SK-N-SH treated with all-trans-retinoic acid at 6 μM for 48 hours (cell line): ENCODE measurements at places on chromosomes 16 and 17.

DNA sequence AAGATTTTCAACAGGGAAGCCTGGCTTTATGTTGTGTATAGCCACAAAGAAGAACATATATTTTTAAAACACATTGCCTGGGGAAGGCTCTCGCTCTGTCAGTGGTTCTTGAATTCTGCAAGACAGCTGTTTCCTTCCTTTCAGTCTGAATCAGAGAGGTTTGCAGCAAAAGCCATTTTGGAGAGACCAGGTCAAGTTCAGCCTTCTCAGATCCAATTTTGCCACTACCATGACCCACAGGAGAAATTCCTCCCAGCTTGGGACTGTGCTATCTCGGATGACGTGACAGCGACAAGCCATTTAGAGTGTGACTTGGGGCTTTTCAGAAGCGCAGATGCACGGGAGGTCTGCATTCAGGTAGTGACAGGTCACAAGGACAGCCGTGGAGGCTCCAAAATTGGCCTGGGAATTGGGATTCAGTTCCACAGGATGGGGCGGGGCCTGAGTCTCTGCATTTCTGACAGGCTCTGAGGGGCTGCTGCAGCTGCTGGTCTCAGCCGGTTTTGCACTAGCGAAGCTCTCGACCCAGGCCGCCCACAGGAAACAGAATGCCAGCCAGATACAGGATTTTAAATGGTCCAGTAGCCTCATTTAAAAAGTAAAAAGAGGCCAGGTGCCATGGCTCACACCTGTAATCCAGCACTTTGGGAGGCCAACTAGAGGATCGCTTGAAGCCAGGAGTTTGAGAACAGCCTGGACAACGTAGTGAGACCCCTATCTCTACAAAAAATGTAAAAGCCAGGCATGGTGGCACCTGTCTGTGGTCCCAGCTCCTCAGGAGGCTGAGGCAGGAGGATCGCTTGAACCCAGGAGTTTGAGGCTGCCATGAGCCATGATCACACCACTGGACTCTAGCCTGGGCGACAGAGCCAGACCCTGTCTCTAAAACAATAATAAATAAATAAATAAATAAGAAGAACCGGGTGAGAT, 196.6 kb upstream of the CIBAR2 start:
- ATAC-seq = no peak

GRCh38 chr17:78694805-78695531, 87.1 kb downstream of the CYTH1 start:
- no peak for ATAC-seq

DNA sequence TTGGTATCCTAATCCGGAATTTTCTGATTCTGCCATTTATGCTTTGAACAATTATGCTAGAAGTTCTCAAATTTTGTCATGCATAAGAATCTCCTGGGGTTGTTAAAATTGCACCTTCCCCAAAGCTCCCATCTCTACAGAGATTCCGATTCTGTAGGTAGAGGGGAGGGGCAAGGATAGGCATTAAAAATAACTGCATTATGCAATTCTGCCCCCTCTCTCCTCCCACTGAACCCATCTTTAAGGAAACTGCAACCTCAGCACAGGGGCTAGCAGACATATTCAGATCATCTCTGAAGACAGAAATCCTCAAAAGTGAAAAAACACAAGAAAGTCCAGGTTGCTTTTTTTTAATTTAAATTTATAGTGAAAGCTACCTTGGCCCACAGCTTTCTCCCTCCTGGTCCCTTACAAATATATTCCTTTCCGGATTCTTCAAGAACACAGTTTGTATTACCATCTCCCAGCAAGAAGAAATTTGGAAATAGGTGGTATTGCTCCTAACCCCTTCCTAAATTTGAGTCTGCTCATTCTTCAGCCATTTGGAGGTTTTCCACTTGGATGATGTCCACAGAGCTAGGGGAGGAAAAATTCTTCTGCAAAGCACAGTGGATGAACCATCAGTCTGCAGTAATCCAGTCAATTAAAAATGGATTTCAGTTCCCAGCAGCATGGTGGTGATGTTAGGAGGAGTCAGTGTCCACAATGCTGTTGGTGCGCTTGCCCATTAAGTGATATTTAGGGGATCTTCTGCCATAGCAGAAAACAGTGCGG, 67.7 kb downstream of the RBFOX1 start:
- ATAC-seq = no peak

DNA sequence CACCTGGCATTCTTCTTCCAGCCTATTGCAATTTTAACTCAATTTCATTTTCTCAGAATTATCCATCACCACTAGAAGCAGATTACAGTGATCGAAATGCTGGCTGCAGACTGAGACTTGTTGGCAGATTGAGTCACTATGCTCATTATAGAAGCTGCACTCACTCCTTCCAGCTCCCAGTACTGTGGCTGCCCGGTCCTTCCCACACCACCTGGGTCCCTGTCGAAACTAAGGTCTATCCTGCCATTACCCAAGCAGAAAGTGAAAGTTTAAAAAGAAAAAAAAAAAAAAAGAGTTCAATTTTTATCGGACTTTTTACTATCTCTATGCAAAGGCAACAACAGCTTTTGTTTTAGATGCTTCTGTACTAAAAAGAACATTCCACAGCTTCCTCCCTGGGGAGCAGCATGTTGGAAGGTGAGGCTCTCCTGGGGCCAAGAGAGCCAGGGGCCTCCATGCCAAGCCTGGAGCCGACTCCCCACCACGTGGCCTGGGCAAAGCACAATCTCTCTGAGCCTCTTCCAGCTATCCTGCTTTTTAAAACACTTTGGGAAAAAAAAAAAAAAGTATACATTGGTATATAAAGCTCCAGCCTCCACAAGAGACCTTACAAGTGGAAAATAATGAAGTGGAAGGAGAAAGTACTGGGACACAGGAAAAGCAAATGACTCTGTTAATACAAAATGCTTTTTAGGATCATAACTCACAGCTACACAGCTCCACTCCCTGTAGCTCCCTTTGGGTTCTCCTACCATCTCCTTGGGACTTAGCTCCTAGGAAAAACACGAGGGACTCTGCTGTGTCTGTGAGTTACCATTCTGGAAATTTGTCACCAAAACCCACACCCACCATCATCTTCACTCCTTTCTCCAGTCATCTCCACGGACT, 77.8 kb downstream of the USP31 start:
- ATAC-seq = peak; percentile 64
